Motor neuron (in vitro differentiated cells): ENCODE measurements at places on chromosomes 16 and 17.

DNA sequence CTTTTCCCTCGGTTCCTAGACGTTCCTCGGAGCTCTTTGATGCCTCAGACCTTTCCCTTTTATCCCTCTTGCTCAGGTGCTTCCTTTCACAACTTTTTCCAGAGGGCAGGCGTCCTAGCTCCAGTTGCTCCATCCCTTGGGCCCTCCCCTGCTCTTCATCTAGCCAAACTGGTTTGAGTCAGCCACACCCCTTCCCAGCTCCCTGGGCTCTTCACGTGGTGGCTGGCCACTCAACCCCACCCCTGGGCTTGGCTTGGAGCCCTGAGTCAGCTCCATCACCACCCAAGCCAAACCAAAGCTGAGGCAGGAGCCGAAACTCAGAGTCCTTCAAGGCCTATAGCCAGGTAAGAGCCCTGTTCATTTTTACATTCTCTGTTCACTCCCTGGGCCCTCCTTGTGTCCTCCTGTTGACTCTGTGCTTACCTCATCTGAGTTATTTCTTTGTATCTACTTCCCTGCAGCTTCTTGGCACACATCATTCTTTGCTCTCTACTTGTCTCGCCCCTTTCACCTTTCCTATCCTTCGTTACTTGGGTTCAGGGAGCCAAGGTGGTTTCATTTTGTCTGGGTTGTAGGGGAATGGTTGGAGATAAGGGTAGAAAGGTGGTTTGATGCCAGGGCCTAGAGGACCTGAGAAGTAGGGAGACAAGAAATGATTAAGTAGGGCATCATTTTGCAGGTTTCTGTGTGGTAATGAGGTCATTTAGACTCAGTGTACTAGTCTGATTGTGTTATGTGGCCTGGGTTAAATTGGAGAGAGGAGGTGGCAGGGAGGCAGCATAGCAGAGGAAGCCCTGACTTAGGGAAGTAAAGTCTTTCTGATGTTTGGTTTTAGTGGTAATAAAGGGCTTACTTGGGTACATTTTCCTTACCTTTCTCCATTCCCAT is 7.6 kb upstream of the PHKG2 start:
- peak; percentile 55 for ATAC-seq

- no peak for ATAC-seq
Measured at GRCh38 chr16:6725634-6726331, 606.9 kb upstream of the RBFOX1 start.

DNA sequence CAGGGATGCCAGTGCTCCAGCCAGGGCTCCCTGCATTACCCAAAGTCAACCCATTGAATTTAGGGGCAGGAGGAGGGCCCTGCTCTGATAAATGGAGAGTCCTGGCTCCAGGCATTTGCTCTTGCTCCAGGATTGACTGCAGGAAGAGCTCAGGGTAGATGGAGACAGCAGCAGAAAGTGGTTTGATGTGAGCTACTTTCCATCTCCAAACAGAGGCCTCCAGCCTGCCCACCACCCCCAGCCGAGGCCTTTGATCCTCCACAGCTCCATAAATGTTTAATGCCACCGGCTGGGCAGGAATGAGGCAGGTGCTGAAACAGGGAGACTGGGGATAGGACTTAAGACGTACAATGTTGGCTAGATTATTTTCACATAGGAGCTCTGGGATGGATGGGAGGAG is 4.3 kb upstream of the SEZ6 start:
- ATAC-seq: no peak

- ATAC-seq: no peak
Measured at GRCh38 chr16:50558913-50559312, 10.7 kb downstream of the NKD1 start.

GRCh38 chr16:30858829-30859423 is 35.0 kb downstream of the BCL7C start:
- no peak for ATAC-seq

GRCh38 chr17:48722915-48723422 is at the start of gene PRAC2:
TSS of gene PRAC2 (plus strand) at chr17:48723185. CDS start at chr17:48724411, 1,226 bp downstream.
- ATAC-seq: no peak

DNA sequence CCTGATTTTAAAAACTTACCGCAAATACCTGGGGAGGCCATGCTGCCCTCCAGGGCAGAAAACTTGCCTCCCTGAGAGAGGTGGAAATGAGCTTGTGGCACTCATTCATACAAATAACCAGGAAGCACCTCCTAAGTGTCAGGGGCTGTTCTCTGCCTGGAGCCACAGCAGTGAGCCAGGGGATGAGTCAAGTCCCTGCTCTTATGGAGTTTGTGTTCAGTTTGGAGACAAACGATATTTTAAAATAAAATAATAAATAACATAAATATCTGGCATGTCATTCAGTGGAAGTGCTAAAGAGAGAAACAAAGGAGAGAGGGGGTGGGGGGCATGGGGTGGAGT is 313.8 kb downstream of the C16orf95 start:
- ATAC-seq: no peak

DNA sequence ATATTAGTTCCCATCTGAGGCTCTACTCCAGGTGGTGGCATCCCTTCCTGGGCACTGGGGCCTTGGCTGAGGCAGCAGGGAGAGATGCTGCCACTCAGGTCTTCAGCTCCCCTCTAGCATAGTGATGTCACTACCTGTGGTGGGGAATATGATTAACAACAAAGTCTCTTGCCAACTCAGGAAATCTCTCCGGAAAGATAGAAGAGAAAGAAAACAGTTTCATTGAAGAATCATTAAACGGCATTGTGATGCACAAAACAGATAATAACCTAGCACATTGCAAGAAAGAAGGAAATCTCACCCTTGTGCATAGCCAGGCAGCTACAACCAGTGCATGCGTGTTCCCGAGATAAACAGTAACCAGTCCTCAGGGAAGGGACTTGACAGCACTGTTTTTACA is 12.2 kb upstream of the ZNF267 start:
- ATAC-seq: no peak

GRCh38 chr16:11913425-11914079 is 2.2 kb downstream of the GSPT1 start:
- ATAC-seq: no peak
